Fibroblast of skin of left biceps (primary cell): ENCODE measurements at places on chromosomes 11 and 22.

GRCh38 chr11:19617696-19618523 is 94.7 kb upstream of the NAV2 start:
- DNase-seq = no peak

DNA sequence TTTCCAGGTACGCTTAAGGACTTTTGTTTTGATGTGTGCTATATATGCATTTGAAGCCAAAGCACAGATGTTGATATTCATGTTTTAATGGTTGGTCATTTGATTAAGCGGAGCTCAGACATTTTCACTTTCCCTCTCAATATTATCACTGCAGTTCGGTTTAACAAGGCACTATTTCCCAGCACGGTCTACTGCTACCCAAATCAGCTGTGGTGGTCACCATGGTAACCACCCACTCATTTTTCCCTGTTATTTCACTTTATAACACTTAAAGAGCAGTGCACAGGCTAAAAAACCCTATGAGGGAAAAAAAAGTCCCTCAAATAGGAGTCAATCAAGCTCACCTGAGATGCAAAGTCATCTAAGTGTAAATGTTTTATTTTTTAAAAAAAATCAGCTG is 439.6 kb upstream of the CCDC90B start:
- no peak for DNase-seq

DNA sequence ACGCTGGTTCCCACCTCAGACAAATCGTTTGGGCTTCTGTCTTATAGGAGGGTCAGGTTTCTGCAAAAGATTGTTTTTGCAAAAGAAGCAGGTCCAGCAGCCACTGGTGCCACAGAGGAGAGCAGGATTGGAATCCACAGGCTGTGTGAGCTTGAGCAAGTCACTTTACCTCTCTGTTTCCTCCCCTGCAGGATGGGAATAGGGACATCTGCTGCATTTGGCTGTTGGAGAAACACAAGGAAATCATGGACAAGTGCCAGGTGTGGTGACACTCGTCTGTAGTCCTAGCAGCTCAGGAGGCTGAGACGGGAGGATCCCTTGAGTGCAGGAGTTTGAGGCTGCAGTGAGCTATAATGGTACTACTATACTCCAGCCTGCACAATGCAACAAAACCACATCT is 422.6 kb downstream of the MN1 start:
- no peak for DNase-seq

- DNase-seq = no peak
Measured at GRCh38 chr11:58179648-58180047, 9.2 kb upstream of the OR9Q2 start.

DNA sequence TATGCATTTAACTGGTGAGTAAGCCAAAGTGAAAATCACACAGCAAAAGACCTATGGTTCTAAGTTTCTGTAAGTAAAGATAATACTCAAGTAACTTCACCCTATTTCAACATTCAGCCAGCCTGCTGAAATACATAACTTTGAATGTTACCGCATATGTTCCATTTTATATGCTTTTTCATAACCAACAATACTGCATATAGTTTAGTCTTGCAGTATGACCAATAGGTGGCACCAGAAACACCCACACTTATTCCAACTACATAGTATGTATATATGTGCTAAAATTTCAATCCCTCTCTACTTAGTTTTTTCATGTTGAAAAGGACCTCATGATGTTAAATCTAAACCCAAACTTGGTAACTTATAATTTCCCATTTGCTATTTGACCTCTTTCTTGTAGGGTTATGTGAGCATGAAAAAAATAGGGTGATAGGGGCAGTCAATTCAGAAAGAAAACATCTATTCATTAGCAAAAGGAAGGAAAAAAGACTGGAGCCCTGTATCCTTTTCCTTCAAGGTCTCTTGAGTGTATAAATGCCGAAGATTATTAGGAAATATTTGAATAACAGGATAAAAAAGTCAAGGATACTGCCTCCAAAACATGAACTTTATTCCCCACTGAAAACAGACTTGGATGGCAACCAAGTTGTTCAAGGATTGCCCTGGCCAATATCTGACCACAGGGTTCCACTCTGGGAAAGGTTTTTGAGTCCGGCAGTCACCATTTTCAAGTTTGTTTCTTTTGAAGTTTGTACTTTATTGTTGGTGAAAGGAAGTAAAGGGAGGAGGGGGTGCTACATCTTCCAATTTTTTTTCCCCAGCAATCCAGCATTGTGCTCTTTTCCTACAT is 23.8 kb upstream of the FZD4 start:
- DNase-seq = no peak

DNA sequence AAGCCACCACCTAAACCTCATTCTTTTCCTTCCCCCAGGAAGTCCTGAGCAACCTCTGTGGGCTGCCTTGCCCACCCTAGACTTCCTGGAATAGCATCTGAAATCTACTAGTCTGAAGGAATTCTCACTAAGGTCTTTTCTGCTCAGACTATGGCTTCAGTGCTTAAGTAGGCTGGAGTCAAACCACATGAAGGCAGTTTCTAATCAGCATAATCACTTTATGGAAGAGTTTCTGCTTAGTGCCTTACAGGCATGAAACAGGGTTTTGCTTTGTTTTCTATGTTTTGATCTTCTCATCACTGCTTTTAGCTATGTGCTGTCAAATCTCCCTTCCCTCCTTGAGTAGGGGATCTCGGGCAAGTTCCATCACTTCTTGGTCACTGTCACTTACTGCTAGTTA is 117.7 kb downstream of the WT1 start:
- DNase-seq = no peak

- no peak for DNase-seq
Measured at GRCh38 chr11:126815111-126815510, 185.5 kb downstream of the KIRREL3 start.

DNA sequence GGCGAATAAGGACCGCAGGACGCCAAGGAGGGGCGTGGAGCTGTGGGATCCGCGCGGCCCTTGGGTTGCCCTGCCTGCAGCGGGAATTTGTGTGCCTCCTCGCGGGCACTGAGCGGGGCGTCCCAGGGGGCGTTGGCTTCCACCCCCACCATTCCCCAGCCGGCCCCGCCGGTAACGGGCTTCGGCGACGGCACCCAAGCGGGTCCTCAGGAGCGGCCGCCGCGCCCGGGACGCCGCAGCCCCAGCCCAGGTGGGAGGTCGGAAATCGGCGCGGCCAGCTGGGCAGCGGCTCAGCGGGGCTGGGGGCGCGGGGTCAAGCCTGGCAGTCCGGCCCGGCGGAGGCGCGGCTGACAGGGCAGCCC is 320 bp downstream of the CLTCL1 start:
- DNase-seq = no peak

DNA sequence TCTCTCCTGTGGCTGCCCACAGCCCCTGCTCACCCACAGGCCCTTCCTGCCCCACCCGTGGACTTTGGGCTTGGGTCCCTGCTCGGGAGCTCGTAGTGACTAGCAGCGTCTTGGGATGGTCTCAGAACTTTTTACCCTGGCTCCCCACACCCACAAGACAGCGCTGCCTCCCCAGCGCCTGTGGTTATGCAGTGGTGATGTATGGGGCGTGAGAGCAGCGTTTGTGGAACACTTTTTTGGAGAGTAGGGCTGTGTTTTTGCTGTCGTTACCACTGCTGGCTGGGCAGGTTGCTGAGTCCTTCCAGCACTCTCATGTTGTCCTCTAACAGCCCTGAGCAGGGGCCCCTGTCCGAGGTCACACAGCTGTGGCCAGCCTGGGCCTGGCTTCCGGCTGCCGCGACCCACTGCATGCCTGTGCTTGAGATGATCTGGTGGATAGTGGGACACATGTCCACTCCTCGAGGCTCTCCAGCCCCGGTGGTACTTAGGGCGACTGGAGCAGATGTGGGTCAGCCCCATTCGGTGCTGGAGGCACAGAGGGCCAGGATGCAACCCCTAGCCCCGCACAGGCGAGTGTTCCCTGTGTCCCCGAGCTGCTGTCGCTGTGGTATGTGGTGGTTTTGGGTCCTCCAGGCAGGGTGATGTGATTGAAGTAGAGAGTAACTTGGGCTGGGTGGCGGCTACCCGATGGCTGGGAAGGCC is 7.1 kb upstream of the GRAMD4 start:
- no peak for DNase-seq

DNA sequence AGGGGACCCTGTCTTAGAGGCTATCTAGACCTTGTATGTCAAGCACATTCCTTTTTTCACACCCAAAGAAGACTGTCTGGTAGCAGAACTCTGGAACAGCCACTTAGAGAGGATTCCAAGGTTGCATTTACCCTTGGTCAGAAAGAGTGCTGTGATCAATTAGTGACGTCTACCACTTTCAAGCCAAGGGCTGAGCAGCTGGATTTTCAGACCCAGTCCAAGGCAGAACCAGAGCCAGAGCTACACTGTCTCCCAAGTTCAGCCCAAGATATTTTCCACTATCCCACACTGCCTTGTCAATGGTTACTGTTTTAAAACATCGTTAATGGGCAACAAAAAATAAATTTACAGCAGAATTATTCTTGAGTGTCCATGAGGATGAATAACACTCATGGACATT is 24.0 kb downstream of the ABCC8 start:
- DNase-seq = no peak

DNA sequence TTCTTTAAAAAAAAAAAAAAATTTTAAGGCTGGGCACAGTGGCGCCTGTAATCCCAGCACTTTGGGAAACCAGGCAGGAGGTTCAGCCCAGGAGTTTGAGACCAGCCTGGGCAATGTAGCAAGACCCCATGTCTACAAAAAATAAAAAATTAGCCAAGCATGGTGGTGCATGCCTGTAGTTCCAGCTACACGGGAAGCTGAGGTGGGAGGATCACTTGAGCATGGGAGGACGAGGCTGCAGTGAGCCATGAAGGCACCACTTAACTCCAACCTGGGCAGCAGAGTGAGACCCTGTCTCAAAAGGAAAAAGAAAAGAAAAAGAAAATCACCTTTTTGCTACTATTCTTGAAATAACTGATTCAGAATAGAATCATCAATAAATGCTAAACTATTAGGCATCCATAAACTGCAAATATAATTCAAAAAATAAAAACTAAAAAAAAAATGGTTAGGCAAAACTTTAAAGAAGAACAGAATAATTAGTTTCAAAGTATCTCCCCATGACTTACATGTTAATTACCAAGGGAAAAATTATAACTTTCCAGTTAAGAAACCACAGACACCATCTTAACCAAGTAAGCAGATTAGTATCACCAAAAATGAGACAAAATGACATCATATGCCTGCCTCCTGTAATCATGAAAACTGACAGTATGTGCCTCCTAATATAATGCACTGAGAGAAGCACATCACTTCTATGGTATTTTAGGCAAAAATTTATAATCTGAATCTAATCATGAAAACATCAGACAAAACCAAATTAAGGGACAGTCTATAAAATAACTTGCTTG is 63.6 kb downstream of the DENND5A start:
- DNase-seq = no peak

DNA sequence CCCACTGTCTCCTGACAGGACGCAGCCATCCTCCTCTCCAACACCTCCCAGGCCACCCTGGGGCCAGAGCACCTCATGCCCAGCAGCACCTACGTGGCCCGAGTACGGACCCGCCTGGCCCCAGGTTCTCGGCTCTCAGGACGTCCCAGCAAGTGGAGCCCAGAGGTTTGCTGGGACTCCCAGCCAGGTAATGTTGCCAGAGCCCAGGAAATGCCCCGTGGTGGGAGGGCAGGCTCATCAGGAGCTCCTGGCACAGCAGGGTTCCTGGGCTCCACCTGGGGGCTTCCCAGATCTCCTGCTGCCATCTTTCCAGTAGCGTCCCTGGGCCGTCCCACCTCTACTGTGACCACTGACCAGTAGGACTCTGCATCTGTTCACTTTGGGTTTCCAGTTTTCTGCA is 16.2 kb downstream of the CSF2RB start:
- DNase-seq = no peak

DNA sequence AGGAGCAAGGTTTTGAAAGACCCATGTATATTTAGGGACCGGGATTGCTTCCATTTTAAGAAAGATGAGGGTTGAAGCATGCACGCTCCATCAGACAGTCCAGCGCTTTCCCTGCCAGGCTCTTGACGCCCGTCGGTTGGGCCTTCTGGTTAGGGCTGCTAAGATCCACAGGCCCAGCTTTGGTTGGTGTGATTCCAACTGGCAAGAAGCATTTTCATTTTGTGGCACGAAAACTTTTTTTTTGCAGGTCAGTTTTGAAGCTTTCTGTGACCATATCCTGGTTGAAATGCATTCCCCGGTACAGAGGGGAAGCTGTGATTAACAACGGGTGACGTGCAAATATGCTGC is 34.3 kb upstream of the MPPED1 start:
- no peak for DNase-seq

DNA sequence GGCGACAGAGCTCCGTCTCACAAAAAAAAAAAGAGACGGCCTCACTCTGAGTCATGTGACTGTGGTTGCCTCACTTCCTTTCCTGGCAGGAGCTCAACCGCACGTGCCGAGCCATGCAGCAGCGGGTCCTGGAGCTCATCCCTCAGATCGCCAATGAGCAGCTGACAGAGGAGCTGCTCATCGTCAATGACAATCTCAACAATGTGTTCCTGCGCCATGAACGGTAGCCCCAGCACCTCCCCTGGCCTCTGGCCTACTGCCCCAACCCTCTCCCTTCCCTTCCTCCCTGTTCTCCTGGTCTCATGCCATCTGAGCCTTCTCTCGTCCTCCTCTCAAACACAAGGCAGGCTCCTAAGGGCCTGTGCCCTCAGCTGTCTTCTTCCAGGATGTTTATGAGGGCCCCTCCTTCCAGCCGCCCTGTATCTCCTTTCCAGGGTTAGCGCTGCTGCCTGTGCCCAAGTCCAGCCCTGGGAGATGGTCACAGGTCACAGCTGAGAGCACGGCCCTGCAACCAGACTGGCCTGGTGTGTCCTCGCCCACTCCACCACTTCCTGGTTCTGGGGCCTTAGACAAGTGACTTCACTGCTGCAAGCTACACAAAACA is 30.7 kb downstream of the TOM1 start:
- DNase-seq = peak; percentile 51

GRCh38 chr11:2885017-2885677 is 428 bp downstream of the CDKN1C start:
- DNase-seq = no peak

GRCh38 chr11:112812729-112813128 is 148.5 kb upstream of the NCAM1 start:
- no peak for DNase-seq

- DNase-seq = peak; percentile 89
Measured at GRCh38 chr11:61602775-61603569, 22.1 kb upstream of the SYT7 start.

- no peak for DNase-seq
Measured at GRCh38 chr11:64314805-64315561, 2.4 kb downstream of the TRMT112 start.

DNA sequence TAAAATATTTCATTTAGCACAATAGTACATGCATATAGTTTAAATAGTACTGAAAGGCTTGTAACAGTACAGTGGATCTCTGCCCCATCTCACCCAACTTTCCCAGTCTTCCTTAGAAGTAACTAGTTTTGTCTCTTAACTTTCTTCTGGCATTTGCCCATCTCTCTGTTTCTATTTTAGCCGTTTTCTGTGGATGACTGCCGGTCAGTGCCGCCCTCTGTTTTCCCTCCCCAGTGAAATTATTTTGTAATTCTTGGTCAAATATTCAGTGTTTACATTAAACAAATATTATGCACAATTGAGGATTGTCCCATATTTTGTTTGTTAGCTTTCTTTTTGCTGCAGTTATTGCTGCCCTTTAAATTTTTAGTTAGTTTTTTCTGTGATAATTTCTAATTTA is 8.3 kb downstream of the PDHX start:
- DNase-seq = no peak
